ENCODE measurements at places on chromosomes 2 and 18.

GRCh38 chr2:102000813-102001766, 9.3 kb downstream of the IL1R2 start:
- DNase-seq, result no peak

GRCh38 chr18:31241900-31242409, 76.0 kb upstream of the DSG1 start:
- DNase-seq, result peak; percentile 41

DNA sequence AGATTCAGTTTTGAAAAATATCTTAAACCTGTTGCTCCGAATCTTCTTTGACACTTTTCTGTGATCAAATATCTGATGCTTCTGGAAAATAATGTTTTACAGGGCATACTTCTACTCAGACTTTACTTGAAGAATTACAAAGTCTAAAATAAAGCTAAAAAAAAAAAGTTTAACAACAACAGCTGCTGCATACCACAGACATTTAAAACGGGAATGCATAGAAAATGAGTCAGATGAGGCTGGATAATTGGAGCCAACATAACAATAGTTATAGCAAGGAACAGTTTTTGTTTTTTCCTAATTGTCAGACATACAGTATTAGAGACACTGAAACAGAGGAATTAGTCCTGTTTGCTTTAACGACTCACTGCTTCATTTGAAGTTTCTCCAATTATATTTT, 1090.2 kb downstream of the SUCLG1 start:
- no peak for DNase-seq

DNA sequence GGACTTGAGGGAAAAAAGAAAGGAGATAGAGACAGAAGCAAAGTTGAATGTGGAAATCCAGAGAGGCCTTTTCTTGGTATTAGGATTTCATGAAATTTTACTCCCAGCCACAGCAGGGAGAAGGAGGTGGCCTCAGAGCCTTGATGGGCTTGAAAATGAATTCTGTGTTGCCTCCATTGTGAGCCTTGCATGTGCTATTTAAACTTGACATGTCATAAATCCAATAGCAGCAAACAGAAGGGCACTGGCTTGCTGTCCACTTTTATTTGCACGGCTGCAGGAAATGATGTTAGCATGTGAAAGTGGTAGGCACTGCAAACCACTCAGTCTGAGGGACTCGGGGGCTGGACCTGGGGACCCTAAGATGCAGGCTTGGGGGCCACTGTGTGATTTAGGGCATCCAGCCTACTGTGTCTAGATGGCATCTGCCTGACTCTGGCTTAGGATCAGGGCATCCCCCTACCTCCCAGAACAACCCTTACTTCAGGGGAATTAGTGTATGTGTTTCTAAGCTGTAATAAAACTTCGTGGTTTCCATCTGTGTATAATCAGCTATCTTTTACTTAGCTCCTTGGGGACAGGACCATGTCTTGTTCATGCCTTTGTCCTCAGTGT, 139.1 kb upstream of the SKOR2 start:
- no peak for DNase-seq

- no peak for DNase-seq
These were observed 75.1 kb upstream of the MAP4K4 start for GRCh38 chr2:101622210-101623030.

GRCh38 chr18:51867767-51868166, 472.2 kb upstream of the DCC start:
- no peak for DNase-seq

DNA sequence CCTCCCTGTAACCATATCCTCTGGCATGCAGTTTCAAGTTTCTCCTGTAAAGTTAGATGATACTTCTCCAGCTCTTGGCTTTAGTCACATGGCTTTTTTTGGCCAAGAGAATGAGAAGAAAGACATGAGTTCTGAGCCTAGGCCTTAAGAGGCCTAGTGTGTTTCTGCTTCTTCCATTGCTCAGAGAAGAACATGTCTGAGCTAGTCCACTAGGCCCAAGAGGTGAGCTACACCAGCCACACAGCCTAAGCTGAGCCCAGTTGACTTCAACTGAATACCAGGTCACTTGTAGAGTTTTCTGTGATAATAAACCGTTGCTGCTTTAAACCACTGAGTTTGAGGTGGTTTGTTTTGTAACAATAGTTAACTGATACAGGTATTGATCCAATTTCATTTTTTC, 19.9 kb upstream of the EFEMP1 start:
- no peak for DNase-seq

- DNase-seq, result no peak
These were observed 9.9 kb upstream of the PDE11A start for GRCh38 chr2:178082408-178083045.

- no peak for DNase-seq
These were observed 13.9 kb upstream of the SUCLG1 start for GRCh38 chr2:84472856-84473565.

DNA sequence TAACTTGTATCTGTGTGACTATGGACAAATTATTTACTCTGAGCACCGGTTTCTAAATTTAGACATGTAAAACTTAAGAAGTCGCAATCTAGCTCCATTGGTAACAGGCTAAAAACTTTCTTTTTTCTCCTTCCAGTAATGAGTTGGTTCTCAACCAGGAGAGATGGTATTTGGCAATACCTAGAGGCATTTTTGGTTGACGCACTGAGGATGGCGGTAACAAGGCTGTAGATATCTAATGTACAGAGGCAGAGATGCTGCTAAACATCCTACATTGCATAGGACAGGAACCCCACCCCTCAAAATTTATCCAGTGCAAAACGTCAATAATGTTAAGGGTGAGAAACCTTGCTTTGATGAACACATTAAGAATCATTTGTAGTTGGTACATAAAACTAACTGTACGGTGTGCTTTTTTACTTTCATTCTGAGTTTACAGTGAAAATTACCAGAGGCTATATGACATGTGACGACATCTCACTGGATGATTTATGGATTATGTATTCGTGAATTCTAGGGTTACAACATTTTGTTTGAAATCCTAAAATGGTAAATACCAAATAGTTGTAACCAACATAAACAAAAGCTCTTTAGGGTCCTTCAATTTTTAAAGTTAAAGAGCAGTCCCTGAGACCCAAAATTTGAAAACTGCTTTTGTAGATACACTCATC, 91.3 kb downstream of the TLK1 start:
- no peak for DNase-seq

- DNase-seq, result no peak
These were observed 32.9 kb downstream of the MBP start for GRCh38 chr18:77099485-77100370.

DNA sequence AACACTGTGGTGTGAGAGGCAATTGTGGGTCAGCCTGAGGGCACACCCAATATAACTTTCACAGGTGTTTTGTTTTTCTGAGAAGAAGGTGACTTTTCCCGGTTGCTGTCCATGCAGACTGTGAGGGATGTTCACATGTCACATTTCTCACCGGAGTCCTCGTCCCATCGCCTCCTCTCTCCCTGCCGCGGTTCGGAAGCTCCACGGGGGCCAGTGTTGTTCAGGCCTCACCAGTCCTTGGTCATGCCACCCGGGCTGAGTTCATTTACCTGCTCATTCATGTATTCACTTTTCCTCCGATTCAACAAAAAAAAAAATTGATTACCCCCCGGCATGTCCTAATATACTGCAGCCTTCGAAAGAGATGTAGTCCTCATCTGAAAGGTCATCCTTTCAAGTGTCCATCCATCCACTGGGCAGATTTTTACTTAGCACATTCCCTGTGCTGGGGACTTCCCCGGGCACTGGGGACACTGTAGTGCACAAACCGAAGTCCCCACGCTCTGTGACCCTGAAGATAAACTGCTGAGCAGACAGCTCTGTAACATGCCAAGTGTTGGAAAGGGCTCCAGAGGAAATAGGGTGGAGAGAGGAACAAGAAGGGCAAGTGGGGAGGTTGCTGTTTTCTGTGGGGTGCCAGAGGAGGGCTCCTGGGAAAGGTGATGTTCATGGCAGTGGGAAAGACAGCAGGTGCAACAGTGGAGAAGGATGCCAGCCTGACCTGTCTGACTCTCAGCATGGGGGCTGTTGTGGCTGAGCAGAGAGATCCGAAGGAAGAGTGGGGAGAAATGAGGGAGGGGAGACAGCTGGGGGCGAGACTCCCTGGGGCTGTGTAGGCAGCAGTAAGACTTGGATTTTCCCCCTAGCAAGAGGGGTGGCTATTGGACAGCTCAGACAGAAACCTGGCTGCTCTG, 22.4 kb downstream of the LRRFIP1 start:
- DNase-seq, result no peak

GRCh38 chr2:153823880-153824279, 47.8 kb upstream of the GALNT13 start:
- no peak for DNase-seq

GRCh38 chr2:3432693-3433338, 53.3 kb downstream of the TRAPPC12 start:
- no peak for DNase-seq

DNA sequence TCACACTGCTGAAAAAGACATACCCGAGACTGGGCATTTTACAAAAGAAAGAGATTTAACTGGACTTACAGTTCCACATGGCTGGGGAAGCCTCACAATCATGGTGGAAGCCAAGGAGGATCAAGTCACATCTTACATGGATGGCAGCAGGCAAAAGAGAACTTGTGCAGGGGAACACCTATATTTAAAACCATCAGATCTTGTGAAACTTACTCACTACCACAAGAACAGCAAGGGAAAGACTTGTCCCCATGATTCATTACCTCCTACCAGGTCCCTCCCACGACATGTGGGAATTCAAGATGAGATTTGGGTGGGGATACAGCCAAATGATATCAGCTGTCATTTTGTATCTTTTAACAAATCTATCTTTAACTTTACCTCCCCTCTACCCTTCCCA, 251.1 kb upstream of the RASGRP3 start:
- no peak for DNase-seq

GRCh38 chr2:62724886-62725711, 19.6 kb downstream of the EHBP1 start:
- DNase-seq, result no peak

- DNase-seq, result no peak
These were observed 38.7 kb downstream of the SLC4A5 start for GRCh38 chr2:74304332-74305148.

DNA sequence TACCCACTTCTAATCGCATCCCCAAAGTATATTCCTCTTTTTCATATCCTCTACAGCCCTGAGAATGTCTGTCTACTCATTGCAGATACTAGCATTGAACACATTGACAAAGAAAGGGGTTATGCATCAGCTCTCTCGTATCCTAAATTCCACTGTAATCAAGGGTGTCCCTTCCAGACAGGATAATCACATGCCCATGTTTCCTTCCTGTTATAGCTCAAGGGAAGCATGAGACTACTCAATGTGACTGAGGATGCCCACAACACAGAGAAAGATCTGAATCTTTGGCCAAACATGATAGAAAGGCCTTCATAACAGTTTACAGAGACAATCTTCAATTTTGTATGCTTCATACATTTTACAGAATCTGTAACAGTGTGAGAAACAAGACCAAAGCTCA, 69.2 kb downstream of the HIBCH start:
- no peak for DNase-seq

GRCh38 chr2:101710471-101711318, 13.2 kb downstream of the MAP4K4 start:
- no peak for DNase-seq

Data from renal cortex interstitium (tissue), 15 donors.